ENCODE measurements at places on chromosomes 1 and 21.

DNA sequence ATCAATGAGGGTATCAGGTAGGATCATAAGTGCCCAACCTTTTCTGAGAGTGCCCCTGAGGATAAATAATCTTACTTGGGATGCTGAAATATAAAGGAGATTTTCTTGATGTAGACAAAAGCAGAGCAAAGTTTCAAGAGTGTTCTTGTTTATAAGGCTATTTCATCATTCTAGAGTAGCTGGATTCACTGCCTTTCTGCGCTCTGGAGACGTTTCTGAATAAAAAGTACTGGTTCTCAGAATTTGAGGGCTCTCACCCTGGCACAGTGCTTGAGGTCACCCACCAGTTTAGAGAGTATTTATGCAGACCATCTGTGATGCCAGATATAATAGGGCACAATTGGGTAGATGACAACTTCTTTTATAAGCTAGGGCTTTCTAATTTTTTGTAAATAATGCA lies 103.3 kb downstream of the GDAP2 start:
- DNase-seq = no peak

- peak; percentile 94 for DNase-seq
Measured at GRCh38 chr1:160097911-160098851, at the start of gene IGSF8. Gene IGSF8, minus strand, starts transcription at chr1:160098619. Its CDS starts 147 bp downstream, at chr1:160098472.

DNA sequence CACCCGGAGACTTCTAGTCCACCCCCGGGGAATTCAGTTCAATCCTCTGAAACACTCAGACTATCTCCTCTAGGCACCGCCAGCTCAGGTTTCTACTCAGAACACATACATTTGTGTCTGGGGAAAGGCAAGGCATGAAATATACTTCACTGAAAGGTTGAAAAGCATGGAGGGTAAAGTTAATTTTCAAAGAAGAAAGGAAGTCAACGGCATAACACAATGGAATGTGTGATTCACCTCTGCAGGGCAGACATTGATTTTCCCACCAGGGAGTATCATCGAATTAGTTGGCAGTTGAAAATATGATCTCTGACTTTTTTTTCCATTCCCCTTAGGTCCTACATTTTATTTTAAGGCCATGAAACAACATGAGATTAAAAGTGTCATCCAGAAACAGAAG lies 669.4 kb downstream of the SMYD3 start:
- DNase-seq = no peak

- no peak for DNase-seq
Measured at GRCh38 chr1:56824938-56825337, 5.7 kb upstream of the FYB2 start.

Measured in CD4-positive, alpha-beta T cell treated with Interleukin-15 for 4 hours (primary cell).